ENCODE measurements at places on chromosomes 4 and X. TPM values are rescaled to one million over a fixed set of nuclear protein-coding genes. Genes with fewer than 3 reads are reported as not detected.

Gene NAA15
- 37.0 TPM for total RNA-seq

Gene SFRP2
- total RNA-seq, result not detected

Gene UGT2B7
- not detected for total RNA-seq

Gene LRIT3
- under 0.01 TPM for total RNA-seq

Gene UGT2B15
- not detected for total RNA-seq

Gene GUCY1B1
- 1.9 TPM for total RNA-seq

Gene SETD7
- 107 TPM for total RNA-seq

Gene NRK
- 4.7 TPM for total RNA-seq

Gene MAGEB17
- total RNA-seq, result not detected

Gene TIGD4
- total RNA-seq, result under 0.01 TPM

Gene ADH4
- not detected for total RNA-seq

Gene NAP1L2
- under 0.01 TPM for total RNA-seq

Gene ARMCX4
- 8.1 TPM for total RNA-seq

Gene MAP3K15
- not detected for total RNA-seq
